ENCODE measurements at places on chromosomes 2 and 18.
A peak's percentile ranks its signal among the peaks of the same experiment; 100 is the strongest.

- no peak for DNase-seq
Observed at GRCh38 chr2:79554899-79555298, 42.0 kb downstream of the CTNNA2 start.

DNA sequence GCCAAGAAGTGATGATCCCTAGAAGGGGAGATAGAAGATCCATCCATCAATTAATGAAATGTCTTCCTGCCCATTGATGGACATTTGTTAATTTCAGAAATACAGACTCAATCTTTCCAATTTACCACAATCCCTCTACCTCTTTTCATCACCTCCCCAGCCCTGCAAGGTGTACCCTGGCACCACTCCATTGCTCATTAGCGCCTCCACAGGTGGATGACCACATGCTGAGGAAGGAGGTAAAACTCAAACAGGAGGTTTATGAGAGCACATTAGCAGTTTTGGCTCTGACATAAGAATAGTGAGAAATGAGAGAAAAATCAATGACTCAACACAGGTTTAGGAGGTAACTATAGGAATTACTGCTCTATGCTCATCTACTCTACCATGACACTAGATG lies 208.0 kb downstream of the C1D start:
- DNase-seq = no peak

DNA sequence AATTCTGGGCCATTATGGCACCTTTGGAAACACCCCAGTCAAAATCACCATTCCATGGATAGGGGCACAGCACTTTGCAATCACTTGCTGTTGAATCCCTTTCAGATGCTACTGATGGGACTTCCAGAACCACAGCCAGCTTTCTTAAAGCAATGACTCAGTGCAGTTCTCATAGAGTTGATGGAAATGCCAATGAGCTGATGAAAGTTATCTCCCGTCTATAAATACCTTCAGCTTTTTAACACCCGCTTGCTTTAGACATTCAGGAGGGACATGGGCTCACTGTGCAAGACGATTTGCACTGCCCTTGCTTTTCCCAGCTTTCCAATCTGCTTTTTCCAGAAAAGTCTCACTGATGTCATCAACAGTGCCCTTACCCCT lies 66.7 kb upstream of the RPL31 start:
- DNase-seq = no peak

- DNase-seq = no peak
Observed at GRCh38 chr18:74411475-74411874, 45.6 kb downstream of the DIPK1C start.

GRCh38 chr2:112701052-112701451 lies 19.8 kb upstream of the NT5DC4 start:
- DNase-seq = no peak

- DNase-seq = no peak
Observed at GRCh38 chr18:62839874-62840713, 124.8 kb downstream of the PHLPP1 start.

DNA sequence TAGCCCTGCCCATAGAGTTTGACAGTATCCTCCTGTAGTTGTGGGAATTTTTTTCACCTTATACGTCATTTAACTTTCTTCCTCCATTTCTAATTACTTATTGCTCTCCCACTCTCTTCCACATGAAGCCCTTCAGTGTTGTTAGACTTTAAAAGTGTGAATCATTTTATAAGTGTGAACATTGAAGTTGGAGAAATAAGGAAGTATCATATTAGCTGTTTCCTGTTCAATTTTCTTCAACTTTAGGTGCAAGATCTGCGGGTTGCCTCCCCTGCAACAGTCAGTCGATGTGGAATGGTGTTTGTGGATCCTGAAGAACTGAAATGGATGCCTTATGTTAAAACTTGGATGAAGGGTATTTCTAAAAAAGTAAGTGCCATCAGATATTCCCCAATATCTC lies 138.1 kb downstream of the DNAH6 start:
- DNase-seq = no peak

GRCh38 chr2:73043929-73044832 lies 27.3 kb downstream of the SFXN5 start:
- no peak for DNase-seq

DNA sequence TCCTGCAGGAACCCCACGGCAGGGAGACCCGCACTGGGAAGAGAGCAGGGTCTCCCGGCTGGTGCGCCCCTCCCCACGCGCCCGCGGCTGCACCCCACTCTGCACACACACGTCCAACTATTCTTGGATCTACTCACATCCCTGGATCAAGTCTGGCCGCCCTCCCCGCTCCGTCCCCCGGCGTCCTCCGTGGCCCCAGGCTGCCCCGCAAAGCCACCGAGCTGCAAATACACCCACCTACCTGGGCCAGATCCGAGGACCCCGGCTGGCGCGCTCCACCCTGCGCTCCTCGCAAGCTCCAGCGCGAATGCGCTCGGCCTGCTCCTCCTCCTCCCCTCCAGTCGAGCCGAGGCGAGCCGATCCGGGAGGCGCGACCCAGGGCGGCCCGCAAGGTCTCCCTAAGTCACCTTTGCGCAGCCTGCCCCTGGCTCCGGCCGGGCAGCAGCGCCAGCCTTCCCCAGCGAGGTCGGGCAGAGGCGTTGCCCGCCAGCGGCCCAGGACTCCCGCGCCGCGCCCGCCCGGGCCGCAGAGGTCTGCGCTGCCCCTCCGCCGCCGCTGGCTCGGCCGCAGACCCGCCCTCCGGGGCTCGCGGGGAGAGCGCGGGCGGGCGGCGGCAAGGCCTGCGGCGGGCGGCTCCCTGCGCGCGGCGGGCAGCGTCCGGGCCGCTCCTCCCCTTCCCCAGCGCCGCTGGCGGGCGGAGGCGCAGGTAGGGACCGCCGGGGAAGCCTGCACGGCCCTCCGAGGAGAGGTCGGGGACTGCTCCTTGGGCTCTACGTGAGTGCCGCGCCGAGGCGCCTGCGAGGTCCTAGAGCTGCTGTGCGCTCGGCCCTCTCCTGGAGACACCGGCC lies 126.0 kb downstream of the OSBPL1A start:
- peak; percentile 43 for DNase-seq

GRCh38 chr2:177015356-177015923 lies 197.2 kb upstream of the HNRNPA3 start:
- no peak for DNase-seq

- no peak for DNase-seq
Observed at GRCh38 chr2:235502336-235502735, 8.5 kb downstream of the AGAP1 start.

- DNase-seq = no peak
Observed at GRCh38 chr2:154908327-154908726, 209.8 kb downstream of the KCNJ3 start.

GRCh38 chr2:230781130-230781797 lies 68.6 kb downstream of the CAB39 start:
- DNase-seq = peak; percentile 38

DNA sequence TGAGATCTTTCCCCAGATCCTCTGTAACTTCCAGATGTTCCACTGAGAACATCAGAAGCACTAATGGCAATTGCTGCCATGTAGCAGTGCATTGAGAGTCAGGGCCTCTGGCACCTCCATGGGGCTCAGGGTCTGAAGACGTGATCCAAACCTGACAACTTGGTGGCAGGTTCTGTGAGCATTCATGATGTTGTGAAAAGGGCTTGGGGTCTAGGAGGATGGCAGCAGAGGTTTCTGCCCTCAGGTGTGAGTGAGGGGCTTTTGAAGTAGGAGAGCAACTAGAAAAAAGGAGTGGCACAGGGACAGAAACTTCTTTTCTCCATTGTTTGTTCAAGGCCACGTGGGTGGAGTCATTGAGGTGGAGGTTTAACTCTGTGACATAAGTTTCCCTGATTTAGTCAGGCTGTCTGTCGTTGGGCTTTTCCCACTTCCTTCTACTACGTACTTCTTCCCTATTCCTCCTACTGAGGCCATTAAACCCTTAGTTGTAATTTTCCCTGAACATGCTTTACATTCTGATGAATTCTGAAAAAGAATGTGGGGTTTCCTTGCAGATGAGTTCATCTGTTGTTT lies 13.1 kb downstream of the CFLAR start:
- DNase-seq = peak; percentile 67

DNA sequence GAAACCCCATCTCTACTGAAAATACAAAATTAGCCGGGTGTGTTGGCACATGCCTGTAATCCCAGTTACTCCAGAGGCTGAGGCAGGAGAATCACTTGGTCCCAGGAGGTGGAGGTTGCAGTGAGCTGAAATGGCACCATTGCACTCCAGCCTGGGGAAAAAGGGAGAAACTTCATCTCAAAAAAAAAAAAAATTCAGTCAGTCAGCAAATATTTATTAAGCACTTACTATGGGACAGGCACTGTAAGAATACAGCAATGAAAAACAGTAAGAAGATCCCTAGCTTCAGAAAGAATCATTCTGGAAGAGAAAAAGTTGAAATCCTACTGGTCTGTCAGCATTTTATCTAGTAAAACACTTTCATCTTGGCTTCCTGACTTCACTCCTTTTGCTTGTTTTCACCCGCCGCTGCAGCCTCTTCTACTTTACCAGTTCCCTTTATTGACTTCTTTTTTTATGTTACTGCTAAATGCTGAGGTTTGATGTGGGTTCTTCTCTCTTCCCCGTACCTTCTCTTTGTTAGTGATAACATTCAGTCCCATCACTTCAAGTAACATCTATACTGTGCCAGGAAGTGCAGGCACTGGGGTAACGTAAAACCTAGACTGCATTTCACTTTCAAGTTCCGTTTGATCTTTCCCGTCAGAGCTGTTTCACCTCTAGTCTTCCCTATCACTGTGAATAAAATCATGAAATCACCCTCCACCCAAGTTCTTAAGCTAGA lies 10.8 kb upstream of the TAF4B start:
- DNase-seq = peak; percentile 33

DNA sequence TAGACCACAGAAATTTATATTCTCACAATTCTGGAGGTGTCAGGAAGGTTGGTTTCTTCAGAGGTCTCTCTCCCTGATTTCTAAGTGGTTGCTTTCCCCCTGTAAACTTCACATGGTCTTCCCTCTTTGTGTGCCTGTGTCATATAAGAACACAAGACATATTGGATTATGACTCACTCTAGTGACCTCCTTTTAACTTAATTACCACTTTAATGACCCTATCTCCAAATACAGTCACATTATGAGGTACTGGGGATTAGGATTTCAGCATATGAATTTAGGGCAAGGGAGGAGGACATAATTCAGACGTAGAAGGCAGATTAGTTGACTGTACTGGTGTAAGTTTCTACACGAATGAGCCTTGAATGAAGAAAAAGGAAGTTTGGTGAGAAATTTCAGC lies 38.2 kb upstream of the EPHA4 start:
- no peak for DNase-seq

- DNase-seq = no peak
Observed at GRCh38 chr2:233929352-233930022, 12.3 kb downstream of the TRPM8 start.

GRCh38 chr2:59905731-59906130 lies 647.7 kb downstream of the BCL11A start:
- no peak for DNase-seq

GRCh38 chr2:104430852-104431251 lies 423.1 kb upstream of the POU3F3 start:
- no peak for DNase-seq

GRCh38 chr2:46094689-46095088 lies 202.5 kb upstream of the EPAS1 start:
- no peak for DNase-seq

- DNase-seq = no peak
Observed at GRCh38 chr18:37299471-37300304, 265.9 kb downstream of the CELF4 start.

- no peak for DNase-seq
Observed at GRCh38 chr2:150162241-150162942, 325.1 kb downstream of the RND3 start.

- DNase-seq = peak; percentile 56
Observed at GRCh38 chr2:230866756-230867523, 2.2 kb downstream of the ITM2C start.

- DNase-seq = no peak
Observed at GRCh38 chr2:238857959-238858358, 10.1 kb downstream of the TWIST2 start.

- no peak for DNase-seq
Observed at GRCh38 chr2:5846881-5847280, 154.7 kb downstream of the SOX11 start.

- no peak for DNase-seq
Observed at GRCh38 chr2:74535440-74535965, 5.8 kb downstream of the HTRA2 start.

DNA sequence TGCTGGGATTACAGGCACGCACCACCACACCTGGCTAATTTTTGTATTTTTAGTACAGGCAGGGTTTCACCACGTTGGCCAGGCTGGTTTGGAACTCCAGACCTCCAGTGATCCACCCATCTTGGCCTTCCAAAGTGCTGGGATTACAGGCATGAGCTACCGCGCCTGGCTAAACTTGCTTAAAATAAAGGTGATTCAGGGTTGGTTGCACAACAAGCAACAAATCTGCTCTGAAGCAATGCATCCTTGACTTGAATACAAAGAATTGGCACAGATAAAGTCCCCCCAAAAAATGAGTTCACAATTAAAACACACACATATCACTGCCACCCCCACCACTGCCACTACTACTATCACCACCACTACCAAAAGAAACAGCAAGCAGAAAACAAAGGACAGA lies 34.9 kb downstream of the CCDC88A start:
- no peak for DNase-seq

- DNase-seq = no peak
Observed at GRCh38 chr2:35858216-35858615, 497.4 kb upstream of the CRIM1 start.

DNA sequence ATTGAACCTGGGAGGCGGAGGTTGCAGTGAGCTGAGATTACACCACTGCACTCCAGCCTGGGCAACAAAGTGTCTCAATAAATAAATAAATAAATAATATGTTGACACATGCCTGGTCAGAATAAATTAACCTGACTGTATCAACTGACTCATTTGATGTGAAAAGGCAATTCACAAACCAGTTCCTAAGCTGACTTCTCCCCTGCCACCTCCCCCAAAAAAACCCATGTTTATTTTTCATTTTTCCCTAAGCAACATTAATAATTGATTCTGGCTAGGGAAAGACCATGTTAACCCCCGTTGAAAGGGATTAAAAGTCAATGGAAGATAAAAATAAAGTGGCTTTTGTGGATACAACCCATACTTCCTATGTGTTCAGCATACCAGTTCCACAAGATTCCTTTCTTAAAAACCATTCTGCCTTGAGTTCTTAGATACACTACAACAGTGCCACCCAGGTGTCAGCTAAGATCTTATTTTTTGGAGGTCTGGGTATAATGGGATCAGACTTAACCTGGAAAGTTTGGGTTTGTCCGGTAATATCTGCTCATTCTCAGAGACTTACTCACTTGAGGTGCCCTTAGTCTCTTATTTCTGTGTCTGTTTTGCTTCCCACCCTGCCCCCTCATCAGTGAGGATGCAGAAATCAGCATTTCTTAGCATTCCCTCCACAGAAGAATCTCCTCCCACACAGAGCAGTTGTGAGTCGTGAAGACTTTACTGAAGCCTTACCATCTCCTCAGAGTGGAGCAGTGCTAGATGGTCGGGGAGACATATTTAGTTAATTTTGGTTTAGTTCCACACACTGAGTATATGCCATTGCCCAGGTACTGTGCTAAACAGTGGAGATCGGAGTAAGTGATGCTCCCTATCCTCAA lies 10.1 kb upstream of the MCFD2 start:
- no peak for DNase-seq

DNA sequence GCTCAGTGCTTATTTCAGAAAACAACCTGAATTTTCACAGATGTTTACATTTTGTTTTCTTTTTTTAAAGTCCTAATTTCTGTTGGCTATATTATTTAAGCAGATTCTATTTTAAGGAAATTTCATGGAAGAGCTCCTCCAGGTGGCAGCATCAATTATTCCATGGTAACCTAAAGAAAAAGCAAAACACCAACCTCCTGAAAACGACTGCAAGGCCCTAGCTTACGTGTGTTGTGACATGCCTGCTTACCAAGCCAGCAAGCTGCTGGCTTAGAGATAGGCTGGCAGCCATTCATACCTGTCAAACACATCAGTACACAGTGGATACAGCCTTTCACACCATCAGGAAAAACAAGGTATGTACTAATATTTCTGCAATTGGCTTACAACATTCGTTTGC lies 64.9 kb downstream of the LPIN2 start:
- no peak for DNase-seq

All from activated CD4-positive, alpha-beta T cell treated with anti-CD3 and anti-CD28 coated beads, Interleukin-2, amount 50 U/mL, for 48 hours (primary cell).